ENCODE measurements at places on chromosomes 5 and 9.

DNA sequence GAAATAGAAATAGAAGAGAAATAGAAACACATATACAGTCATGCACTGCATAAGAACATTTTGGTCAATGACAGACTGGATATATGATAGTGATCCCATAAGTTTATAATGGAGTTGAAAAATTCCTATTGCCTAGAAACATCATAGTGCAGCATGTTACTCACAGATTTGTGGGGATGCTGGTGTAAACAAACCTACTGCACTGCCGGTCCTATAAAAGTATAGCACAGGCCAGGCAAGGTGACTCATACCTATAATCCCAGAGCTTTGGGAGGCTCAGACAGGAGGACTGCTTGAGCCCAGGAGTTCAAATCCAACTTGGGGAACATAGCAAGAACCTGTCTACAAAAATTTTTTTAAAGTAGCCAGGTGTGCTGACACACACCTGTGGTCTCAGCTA lies 240.6 kb upstream of the MAP3K1 start:
- DNase-seq = no peak

DNA sequence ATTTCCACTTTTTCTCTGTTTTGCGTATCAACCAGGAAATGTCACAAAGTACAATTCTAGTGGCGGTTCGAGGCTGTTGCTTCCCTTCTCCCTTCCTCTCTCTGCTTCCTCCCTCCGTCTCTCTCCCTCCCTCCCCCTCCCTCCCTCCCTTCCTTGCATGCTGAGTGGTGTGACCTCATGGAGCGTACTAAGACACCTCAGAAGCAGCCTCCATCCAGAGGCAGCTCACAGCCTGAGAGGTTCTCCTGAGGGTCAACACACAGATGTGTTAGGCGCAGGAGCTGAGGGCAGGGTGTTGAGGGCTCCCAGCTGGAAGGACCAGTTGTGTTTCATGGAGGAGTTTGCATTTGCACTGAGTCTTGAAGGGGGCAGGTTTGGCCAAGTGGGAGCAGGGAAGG lies 57.7 kb downstream of the COL5A1 start:
- DNase-seq = no peak

DNA sequence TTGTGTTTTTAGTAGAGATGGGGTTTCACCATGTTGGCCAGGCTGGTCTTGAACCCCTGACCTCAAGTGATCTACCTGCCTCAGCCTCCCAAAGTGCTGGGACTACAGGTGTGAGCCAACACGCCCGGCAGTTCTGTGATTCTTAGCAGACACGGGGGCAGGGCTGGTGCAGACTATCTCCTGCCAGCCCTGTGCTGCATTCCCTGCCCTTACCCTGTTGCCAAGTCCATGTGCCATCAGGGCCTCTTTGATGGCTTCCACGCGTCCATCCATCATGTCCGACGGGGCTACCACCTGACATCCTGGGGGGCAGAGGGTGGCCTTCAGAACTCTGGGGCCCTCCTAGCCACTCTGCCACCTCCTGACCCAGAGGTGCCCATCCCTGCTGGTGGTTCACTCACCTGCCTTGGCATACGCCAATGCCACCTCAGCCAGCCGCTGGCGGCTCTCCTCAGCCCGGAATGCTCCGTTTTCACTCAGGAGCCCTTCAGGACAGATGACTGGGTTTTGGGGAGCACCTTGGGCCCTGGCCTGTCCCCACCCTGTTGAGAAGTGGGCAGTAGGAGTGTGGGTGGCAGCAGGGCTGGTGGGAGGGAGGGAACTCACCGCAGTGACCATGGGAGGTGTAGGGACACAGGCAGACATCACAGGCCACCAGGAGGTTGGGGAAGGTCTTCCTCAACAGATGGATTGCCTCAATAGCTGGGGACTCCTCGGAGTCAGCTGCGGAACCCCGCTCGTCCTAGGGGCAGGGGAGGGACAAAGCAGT lies 10.7 kb downstream of the ALAD start:
- no peak for DNase-seq

DNA sequence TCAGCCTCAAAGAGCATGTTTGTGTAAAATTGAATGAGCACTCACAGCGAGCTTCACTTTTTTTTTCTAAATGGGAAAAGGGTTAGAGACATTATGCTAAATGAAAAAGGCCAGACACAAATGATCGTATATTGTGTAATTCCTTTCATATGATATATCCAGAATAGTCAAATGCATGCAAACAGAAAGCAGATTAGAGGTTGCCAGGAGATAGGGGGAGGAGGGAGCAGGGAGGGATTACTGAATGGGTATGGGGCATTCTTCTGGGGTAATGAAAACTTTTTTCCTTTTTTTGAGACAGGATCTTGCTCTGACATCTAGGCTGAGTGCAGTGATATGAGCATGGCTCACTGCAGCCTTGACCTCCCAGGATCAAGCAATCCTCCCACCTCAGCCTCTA lies 47.1 kb downstream of the DMAC1 start:
- DNase-seq = no peak

All from fibroblast of upper back skin (primary cell).